Amniotic stem cell (primary cell): ENCODE measurements at places on chromosomes 4 and X.

GRCh38 chr4:139223682-139224317 lies 46.8 kb upstream of the ELF2 start:
- DNase-seq: no peak

DNA sequence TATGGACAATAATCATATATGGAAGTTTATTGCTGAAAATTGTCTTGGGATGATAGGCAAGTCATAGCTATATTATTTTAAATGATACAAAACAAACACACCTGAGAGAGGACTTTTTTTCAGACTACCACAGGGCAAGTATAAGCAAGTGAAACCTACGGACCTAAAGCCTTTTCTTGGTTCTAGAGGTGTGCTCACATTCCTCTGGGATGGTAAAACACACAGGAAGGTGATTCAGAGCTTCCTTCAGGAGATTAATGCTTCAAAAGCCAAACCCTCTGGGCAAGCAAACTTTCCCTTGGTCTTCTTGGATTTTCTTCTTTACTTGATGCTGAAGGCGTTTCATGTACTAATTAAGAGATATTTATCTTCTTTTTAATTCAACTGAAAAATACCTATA lies 60.1 kb upstream of the ACSL4 start:
- DNase-seq: no peak

- no peak for DNase-seq
Observed at GRCh38 chrX:65740909-65741308, 73.5 kb downstream of the MSN start.

GRCh38 chr4:177322881-177323280 lies 13.2 kb downstream of the NEIL3 start:
- DNase-seq: no peak

DNA sequence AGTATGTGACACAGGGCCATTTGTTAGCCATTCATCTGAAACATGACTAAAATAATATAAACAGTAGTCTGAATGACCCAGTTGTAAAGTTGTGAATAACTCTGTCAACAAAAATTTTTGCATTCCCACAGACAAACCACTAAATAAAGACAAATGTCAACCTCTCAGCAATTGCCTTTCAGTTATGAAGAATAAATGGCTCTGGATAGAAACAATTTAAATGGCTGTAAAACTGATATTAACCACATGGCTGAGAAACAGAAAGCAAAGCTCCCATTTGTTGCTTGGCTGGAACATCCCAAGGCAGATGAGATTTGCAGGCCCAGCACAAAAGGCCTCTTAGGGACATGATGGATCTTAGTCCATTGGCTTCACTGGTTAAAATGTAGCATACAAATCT lies 296.3 kb downstream of the GALNTL6 start:
- DNase-seq: no peak

DNA sequence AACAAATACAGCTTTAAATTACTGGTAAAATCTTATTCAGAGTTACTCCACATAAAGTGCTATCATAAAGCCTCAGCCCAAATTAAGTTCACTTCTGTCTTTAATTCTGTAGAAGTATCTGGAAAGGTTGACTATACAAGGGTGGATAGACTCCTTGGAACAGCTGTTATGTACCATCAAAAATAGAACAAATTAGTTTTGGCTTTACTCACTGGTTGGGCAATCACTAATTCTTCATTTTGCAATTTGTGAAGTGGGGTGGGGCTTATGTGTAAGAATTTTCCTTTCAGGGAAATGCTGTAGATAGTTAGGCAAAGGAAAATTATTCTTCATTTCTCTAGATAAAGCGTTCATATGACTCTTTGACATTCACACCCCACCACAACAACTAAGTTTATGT lies 7.8 kb downstream of the DIAPH2 start:
- no peak for DNase-seq
